ENCODE measurements at places on chromosomes 16 and 17.

DNA sequence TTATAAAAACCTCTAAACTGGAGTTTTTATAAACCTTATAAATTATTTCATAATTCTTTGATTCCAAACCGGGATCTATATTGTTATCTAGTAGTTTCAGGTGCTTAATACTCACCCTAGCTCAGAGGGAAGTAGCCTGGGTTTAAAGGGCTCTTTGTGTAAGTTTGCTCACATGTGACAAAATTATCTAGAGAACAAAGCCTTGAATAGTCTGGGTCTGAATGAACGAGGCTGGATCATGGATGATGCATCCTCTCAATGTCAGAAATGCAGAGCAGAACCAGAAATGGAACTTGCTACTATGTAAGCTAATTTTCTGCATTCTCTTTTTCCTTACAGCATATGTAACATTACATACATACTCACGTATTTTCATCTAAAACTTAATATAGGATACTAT is 103.9 kb upstream of the NETO2 start:
- no peak for DNase-seq

- no peak for DNase-seq
Observed at GRCh38 chr16:55283812-55284717, 39.9 kb upstream of the IRX6 start.

DNA sequence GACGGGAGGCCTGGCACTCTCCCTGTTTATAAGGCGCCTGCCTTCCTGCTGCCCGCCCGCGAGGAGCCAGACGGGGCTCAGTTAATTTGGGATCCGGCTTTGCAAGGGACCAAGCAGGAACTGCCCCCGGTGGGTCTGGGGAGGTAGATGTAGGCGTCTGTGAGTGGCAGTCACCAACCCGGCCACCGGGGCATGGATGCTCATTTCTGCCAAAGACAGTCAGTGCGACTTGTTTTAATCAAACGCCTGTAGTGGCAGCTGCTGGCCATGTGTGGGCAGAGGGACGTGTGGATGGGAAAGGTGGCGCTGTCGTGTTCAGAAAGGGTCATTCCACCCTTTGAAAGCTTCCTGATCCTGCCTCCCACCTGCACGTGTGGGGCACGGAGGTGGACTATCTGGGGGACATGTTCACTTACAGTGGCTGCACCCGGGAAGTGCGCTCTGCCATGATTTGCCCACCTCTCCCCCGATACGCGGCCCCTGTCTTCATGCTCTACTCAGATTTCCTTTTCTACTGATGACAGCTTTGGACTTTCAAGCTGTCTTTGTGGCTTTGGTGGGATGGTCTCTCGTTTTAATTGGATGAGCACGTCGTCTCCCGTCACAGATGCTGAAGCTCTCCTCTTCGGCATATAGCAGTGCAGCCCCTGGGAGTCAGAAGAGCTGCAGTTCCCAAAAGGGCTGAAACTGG is 60.3 kb upstream of the CIBAR2 start:
- peak; percentile 43 for DNase-seq

- DNase-seq, result no peak
Observed at GRCh38 chr17:42878123-42878880, 22.3 kb upstream of the G6PC1 start.

GRCh38 chr17:56845934-56846333 is 12.0 kb downstream of the DGKE start:
- DNase-seq, result no peak

DNA sequence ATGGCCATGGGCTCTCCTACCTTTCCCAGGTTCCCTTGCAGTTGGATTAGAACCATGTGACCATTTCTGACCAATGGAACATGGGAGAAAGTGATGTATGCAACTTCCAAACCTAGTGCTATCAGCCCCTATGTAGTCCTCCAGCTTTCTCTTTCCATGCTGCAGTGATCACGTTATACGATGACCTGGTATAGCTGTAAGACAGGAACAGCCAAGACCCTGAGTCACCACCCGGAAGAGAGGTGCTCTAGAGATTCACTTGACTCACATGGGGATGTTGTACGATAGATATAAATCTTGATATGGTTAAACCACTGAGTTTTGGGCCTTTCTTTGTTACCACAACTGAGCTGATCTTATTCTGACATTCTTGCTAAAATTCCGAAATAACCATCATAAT is 65.1 kb downstream of the NOG start:
- no peak for DNase-seq

- no peak for DNase-seq
Observed at GRCh38 chr17:28293994-28294393, 25.0 kb upstream of the TMEM97 start.

DNA sequence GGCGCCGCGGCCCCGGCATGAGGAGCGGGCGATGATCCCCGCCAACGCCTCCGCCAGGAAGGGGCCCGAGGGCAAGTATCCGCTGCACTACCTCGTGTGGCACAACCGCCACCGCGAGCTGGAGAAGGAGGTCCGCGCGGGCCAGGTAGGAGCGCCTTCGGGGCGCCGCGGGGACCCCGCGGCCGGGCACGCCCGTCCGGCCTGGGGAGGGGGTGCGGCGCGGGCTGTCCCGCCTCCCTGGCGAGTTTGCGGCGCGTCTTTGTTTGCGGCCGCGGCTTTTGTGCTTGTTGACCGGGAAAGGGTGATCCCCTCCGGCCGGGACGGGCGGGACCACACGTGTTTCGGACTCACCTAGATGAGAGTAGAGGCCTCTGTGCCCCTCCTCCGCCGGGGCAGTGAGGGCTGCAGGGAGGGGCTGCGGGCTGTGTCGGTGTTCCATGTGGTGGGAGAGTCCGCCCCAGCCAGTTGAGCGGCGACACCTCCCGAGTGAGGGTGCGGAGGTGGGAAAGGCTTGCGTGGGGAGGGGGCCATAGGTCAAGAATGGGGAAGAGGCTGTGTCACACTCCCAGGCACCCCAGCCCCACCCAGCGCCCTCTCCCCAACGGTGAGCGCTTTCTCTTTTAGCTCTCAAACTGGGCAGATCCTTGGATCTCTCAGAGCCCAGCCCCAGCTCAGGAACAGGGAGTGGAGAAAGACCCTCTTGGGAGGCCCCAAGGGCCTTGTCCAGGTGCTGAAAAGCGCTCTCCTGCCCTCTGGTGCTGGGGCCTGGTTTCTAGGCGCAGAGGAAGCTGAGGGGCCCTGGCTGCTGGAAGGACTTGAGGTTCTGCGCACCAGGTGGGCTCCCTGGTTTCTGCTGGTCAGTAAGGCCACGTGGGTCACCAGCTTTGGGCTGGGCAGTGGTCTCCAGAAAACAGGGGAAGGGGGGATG is 923 bp downstream of the ANKRD13B start:
- no peak for DNase-seq

- DNase-seq, result no peak
Observed at GRCh38 chr16:52547834-52548215, 882 bp upstream of the TOX3 start.

GRCh38 chr17:40473573-40474365 is 27.7 kb downstream of the TNS4 start:
- no peak for DNase-seq

DNA sequence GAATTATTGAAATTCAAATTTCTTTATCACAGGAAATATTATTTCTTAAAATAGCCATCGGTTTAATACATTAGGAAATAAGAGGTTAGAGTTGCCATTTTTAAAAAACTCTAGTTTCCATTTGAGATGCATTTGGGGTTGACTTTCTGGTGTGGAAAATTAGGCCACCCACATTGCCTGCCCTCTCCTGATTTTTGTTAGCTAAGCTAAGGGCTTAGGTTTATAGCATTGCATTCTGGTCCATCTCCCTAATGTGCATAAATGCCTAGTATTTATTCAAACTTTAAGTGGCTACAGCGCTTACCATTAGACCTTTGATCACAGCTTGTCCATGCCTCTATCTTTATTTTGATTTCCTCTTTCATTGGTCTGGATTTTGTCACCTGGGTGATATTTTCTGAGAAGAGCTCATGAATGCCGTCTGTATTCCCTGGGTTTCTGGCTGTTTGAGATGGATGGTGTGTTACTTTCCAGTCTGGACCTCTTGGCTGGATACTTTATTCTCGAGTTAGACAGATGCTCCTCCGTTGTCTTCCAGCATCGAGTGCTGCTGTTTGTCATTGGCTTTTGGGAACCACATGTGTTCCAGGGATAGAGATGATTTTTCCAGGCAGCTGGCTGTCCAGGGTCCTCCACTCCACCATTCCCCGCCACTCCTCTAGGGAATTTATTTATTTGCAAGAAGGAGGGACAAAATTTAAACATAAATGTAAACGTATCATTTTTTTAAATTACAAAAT is 120.3 kb downstream of the KATNIP start:
- DNase-seq, result no peak

- no peak for DNase-seq
Observed at GRCh38 chr16:53821487-53821886, 117.5 kb downstream of the FTO start.

DNA sequence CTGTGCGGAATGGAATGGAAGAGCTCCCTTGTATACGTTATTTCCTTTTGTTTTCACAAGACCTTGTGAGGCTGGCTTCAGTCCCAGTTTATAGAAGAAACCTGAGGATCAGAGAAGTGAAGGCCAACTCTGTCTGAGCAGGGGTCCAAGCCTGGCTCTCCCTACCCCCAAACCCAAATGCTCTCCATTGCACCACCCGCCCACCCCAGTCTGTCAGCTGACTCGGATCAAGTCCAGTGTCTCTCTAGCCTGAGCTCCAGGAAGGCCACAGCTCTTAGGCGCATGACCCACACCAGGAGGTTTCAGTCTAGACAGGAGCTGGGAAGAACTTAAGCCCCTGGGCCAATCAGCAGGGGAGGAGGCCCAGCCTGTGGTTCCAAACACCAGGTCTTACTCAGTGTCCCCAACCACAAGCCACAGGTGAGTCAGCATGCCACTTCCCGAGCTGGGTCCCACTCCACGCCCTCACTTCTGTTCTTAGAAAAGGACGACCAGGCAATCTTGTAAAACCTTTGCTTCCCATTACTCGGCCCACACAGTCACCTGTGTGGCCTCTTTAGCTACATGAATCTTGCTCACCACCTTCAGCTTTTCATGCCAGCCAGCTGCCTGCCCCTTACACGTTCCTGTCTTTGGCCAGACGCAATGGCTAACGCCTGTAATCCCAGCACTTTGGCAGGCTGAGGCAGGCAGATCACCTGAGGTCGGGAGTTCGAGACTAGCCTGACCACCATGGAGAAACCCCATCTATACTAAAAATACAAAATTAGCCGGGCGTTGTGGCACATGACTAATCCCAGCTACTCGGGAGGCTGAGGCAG is 27.8 kb downstream of the TK2 start:
- DNase-seq, result no peak

DNA sequence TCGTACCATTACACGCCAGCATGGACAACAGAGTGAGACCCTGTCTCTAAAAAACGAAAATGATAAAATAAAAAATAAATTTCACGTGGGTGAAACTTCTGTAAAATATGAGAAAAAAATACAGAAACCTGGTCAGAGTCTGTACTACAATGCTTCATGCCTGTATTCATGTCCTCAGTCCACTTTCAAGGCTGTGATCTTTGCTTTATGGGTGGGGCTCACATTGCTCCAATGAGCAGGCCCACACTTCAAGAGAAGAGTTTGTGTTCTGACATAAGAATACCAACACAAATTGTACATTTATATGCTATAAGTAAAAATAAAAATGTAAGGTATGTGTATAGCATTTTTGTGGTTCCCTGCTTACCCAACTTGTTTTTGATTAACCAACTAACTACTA is 32.2 kb upstream of the ABCA3 start:
- no peak for DNase-seq

- DNase-seq, result no peak
Observed at GRCh38 chr16:13936596-13937081, 16.7 kb downstream of the ERCC4 start.

GRCh38 chr16:66503030-66503429 is 46.9 kb downstream of the TK2 start:
- DNase-seq, result no peak

DNA sequence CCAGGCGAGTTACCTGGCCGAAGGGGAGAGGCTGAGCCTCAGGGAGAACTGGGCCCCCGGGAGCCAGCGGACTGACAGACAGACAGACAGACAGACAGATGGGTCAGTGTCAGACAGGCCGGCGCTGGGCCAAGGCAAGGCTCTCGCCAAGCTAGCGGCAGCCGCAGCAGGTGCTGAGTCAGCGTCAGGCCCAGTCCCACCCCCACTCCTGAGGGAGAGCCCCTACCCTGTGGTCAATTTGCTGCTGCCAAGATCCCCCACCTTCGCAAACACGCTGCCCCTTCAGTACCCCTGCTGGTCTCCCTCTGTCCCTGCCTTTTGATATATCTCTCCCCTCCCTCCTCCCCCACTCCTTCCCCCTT is 1.5 kb downstream of the FGF11 start:
- DNase-seq, result no peak

- DNase-seq, result no peak
Observed at GRCh38 chr16:68257251-68257905, 6.9 kb upstream of the SLC7A6 start.

GRCh38 chr16:68286153-68287074 is 22.1 kb downstream of the SLC7A6 start:
- no peak for DNase-seq

DNA sequence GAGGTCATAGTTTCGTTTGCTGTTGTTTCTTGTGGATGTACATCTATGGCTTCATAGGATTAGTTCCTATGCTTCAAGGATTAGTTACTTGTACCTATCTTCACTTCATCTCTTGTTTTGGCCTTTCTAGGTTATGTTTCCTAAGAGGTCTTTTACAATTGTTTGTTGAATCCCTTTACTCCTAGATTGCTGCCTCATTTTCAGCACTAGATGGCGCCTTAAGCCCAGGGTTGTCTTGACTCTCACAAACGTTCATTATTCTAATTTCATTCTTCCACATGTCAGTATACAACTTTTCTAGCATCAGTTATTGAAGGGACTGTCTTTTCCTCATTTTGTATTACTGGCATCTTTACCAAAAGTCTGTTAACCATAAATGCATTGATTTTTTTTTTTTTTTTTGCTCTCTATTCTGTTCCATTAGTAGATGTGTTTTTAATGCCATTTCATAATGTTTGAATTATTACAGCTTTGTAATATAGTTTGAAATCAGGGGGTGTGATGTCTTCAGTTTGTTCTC is 45.0 kb upstream of the NACA2 start:
- DNase-seq, result peak; percentile 2

DNA sequence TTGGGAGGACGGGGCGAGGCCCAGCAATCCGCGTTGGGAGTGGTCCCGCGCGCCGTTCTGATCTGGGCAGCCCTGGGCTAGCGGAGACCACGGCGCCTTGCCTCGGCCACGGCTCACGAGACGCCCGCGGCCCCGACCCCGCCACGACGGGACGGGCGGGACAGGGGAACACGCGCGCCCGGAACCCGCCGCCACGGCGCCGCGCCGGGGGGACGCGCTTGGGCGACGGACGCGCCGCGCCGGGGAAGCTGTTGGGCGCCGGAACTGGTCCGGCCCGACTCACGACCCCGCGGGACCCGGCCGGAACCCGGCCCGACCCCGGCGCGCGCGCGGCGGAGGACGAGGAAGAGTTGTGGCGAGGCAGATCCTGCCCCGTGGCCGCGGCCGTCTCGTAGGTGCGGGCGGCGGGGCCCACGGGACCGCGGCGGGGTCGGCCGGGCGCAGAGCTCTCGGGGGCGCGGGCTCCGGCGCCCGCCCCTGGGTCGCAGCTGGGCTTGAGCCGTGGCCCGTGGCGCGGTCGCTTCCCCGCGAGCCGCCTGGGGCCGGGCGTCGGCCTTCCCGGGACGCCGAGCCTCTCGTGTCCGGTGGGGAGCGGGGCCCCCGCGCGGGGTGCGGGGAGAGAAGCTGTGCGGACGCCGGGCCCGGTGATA is at the start of gene ACSF3:
Gene ACSF3 (plus strand): TSS at position 251 of the 650 bp plus-strand sequence. CDS start 6,830 bp downstream, outside the sequence.
- DNase-seq, result no peak

- no peak for DNase-seq
Observed at GRCh38 chr17:72466199-72466598, 345.4 kb downstream of the SOX9 start.

All from CMK (cell line).